Fibroblast of the conjunctiva (primary cell): ENCODE measurements at places on chromosomes 7 and 10.

DNA sequence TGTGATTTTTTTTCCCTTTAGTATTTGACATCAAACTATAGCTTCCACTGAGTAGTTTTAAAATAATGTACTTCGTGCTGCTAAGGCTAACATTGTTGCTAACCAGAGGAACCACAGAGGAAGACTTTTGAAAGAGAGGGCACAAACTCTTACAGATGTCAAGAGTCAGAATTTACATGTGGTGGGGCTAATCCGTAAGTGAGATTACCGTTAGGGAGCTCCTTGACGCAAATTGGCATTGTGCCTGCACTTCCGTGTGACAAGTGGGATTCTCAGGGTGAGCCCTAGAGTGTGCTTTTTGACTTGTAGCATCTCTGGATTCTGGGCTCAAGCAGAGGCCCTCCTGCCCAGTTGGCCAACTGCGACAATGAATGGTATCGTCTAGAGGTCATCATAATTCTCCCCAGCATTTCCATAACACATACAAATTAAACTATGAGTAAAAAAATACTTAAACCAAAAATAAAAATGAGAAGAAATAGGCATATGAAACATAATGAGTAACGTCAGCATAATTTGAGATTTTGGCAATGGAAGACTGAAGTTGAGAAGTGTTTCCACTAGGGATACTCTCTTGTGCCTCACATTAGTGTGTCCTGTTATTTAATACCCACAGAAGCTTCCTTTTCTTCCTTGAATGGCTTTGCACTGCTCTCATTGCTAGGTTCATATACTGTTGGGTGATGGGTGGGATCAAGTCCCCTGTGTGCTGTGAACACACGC is 164.0 kb downstream of the SDK1 start:
- no peak for DNase-seq

GRCh38 chr7:1754345-1754908 is 84.3 kb downstream of the ELFN1 start:
- DNase-seq: no peak

DNA sequence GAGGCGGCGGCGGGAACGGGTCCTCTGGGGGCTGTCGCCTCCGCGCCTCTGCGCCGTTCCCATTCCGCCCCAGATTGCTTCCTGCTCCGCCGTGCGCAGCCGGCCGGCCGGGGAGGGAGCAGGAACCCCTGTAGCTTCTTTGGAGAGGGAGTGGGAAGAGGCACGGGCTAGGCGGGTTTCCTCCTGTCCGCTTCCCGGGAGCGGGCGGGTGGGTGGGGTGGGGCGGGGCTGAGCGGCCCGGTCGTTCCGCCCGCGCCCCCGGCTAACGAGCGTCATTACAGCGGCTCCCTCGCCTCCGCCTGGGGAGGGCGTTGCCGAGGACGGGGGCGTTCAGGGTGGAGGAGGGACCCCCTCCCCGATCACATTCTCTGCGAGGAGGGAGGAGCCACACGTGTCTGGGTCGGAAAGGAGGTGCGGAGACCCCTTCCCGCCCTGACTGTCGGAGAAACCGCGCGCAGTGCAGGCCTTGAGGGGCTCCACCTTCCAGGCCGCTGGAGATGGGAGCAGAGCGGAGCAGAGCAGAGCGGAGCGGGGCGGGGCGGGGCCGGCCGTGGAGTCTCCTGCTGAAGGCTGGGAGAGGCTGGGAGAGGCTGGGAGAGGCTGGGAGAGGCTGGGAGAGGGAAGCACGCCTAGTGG is 39.7 kb downstream of the AGAP3 start:
- DNase-seq: no peak

GRCh38 chr7:100360135-100360854 is 2.4 kb downstream of the PILRB start:
- no peak for DNase-seq

DNA sequence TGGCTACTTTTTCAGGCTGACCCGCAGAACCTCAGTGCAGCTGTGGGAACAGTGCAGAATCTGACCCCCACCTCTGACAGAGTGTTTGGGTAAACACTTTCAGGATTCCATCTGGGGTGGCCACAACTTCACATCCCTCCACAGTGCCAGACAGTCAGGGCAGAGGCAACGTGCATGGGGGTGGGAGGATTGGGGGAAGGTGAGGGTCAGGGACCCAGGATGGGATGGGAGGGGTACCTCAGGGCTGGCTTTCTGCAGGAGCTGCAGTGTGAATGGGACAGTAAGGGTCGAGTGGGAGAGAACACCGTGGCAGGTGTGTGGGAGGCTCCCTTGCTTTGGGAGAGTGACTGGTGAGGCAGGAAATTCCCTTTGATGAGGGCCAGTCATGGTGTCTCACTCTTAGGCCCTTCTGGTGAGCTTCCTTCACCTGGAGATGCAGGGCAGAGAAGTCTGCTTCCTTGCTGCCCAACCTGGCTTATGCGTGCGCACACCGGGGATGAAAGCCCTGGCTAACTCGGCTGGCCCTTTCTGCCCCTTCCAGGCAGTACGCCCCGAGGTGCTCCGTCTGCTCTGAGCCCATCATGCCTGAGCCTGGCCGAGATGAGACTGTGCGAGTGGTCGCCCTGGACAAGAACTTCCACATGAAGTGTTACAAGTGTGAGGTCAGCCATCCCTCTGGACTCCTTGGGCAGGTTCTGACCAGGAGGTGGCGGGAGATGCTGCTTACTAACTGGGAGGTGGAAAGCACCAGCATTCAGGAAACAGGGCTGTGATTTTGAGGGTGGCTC is 8.4 kb downstream of the ZYX start:
- no peak for DNase-seq

GRCh38 chr7:39958038-39958437 is 8.0 kb downstream of the CDK13 start:
- no peak for DNase-seq

DNA sequence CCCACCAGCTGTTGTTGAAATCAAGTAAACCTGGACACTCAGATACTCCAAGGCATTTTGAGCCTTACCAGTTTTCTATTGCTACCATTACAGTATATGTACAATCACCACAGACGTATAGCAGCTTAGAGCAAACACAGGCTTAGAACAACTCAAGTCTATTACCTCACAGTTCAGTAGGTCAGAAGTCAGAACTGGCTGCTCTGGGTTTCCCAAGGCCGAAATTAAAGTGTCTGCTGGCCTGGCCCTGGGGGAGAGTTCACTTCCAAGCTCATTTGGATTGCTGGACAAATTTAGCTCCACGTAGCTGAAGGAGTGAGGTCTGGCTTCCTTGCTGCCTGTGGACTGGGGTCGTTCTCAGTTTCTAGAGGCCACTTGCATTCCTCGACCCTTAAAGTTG is 260.1 kb upstream of the LRRN3 start:
- DNase-seq: no peak

GRCh38 chr7:2110610-2111396 is 121.9 kb downstream of the MAD1L1 start:
- no peak for DNase-seq

GRCh38 chr10:92291921-92292845 is 1.2 kb downstream of the MARCHF5 start:
- peak; percentile 37 for DNase-seq

DNA sequence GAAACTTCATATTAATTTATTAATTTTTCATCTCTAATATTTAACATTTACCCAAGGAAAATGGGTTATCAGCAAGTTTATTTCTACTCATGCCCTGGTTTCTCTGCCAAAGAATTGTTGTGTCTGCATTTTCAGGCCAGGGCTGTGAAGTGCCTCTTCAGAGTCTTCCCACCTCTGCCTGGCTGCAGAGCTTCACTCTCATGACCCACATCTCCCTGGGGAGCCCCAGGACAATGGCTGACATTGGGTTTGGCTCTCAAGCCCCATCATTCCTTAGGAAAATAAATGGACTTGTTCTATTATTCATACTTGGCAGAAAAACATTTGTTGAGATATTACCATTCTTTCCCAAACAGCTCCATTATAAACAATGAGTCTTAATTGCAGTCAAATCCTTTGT is 30.3 kb downstream of the CACNA2D1 start:
- no peak for DNase-seq

DNA sequence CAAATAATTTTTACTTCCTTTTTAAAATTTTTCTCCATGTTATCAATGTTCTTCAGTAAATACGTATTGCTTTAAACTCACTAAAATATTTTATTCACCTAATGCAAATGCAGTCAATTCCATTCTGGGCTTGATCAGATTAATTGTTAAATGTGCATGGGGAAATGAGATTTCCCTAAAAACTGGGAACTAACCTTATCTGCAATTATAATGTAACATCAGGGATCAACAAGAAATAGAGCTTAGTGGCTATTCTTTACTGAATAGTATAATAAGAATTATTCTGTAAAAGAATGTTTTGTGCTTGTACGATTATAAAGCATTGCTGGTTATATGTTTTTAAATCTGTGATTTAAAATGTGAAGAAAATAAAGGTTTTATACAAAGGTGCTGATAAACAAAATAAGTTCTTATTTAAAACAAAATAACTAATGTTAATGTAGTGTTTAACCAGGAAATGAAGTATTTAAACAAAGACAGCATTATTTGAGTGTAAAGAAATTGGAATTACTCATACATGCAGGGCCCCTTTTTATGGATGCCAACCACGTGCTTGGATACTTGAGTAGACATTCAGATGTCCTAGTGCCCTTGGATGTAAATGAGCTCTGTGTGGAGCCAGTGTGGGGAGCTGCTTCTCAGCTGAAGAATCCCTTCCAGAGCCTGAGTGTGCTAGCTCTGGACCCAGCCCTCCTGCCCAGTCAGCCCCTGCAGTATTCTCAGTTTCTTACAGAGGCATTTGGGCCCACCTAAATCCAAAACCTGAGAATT is 84.2 kb downstream of the REEP3 start:
- DNase-seq: no peak

DNA sequence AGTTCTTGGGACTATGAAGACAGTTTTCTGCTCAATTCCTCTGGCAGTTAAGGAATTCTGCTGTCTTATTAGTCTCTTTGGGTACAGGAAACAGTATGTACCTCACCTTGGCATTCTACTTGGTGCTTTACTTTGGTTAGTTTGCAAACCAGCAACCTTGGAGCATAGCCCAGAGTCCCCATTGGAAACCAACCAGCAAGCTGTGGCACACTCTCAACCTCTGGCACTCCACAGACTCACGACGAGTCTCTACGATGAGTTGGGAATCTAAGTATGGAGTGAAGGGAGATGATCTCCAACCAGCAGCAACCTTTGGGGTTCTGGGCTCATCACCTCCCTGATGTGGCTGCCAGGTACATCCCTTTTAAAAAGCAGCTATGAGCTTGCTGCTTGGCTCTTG is 43.8 kb downstream of the TPK1 start:
- DNase-seq: no peak

DNA sequence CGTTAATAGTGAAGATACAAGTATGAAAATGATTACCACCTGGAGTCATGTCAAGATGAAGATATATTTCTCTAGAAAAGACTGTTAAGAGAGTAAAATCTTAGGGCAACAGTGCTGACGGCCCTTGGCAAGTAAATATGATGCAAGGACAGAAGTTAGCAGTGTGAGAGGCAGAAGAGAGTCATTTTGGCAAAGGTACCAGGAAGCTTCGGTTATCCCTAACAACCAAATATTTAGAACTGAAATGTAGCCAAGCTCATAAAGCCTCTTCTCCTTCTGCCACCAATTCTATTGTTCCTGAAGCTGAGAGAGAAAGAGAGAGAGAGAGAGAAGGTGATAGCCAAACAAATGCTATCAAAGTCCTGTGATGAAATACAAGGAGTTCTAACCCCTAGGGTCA is 109.6 kb downstream of the MACC1 start:
- DNase-seq: no peak

DNA sequence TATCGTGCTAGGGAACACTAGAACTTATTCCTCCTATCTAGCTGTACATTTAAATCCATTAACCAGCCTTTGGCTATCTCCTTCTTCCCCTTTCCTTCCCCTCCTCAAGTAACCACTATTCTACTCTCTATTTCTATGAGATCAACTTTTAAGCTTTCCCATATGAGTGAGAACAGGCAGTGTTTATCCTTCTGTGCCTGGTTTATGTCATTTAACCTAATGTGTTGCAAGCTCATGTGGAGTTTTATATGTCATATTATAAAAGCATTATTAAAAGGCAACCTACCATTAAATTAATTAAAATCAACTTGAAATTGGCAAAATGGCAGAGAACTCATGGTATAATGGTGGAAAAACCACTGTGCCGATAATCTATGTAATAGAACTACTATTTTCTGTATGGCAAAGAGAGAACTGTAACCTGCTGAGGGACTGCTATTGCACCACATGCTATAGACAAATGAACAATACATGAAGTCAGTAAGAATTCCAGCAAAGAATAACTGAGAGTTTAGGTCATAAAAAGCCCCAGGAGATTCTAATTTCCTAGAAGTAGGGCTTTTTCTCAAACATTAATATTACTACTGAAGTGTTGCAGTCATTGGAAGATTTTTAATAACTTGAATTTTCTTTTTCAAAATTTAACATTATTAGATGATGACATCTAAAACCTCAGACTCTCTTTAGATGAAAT is 81.8 kb downstream of the LRRN3 start:
- DNase-seq: no peak

DNA sequence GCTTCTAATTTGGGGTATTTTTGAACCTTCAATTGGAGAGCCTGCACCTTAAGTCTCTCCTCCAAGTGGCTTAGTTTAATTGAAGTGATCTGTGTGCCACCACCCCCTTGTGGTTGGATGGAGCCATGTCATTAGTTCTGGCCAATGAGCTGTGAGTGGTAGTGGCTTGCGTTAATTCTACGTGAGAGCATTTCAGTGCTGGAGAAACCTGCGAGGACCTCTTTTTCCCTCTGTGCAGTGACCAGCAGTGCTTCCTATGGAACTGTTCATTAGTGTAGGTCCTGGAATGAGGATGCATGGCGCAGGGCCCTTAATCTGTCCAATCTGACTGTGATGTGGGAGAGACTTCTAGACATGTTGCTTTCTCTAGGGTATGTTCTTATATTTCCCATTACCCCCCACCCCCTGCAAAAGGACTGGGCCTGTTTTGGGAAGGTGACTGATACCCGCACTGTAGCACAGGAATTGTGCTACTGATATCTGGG is 3.8 kb downstream of the HILPDA start:
- DNase-seq: peak; percentile 60

- DNase-seq: no peak
These were observed 120.0 kb upstream of the EGFR start for GRCh38 chr7:54898659-54899340.

DNA sequence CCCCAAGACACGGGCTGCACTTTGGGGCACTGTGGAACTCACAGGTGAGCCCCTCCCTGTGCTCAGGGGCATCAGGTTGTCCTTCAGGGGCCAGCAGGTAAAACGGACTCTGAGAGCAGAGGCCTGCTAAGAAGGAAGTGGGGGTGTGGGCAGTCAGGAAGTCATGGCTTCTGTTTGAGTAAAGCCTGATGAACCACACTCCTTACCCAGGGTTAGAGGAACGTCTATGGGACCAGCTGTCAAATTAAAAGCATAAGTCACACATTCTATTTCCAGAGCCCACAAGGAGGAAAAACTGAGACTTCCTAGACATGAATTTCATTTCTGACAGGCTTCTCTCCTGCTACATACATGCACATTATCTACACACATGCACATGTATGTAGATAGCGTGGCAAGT is 616.4 kb downstream of the SDK1 start:
- DNase-seq: no peak

DNA sequence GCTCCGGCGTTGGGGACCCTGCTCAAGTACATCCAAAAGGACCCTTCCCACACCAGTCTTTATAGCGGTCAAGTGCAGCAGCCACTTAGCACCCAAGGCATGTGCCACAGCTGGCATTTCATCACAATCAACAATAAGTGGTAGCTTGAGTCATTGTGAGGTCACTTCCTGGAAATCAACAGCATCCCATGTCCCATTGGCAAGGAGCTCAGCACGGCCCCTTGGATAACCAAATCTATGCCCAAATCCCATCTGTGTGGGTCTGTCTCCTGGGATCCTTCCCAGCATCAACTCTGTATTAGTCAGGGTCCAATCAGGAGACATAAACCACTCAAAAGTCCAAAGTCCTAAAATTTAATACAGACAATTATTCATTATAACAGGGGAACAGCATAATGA is 27.1 kb downstream of the MDH2 start:
- no peak for DNase-seq
